CD4-positive, alpha-beta T cell treated with Interleukin-15 for 4 hours (primary cell): ENCODE measurements at places on chromosomes 2 and 18.

DNA sequence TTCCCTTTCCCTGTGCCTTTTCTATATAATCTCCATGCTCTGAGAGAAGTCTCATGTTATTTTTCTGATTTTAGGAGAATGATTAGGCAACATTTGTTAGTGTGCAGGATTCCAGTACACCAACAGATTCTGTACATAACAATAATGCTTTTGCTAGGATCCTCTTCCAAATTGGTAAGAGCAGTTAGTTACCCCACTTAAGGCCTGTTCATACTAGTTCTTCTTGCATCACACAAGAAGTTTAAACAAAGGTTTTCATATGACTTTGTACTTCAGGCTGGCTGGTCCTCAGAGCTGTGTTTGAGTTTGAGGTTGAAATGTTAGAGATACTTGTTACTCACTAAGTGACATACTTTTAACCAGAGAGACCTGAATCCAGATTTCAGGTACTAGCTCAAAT, 686.9 kb upstream of the NRXN1 start:
- no peak for DNase-seq

DNA sequence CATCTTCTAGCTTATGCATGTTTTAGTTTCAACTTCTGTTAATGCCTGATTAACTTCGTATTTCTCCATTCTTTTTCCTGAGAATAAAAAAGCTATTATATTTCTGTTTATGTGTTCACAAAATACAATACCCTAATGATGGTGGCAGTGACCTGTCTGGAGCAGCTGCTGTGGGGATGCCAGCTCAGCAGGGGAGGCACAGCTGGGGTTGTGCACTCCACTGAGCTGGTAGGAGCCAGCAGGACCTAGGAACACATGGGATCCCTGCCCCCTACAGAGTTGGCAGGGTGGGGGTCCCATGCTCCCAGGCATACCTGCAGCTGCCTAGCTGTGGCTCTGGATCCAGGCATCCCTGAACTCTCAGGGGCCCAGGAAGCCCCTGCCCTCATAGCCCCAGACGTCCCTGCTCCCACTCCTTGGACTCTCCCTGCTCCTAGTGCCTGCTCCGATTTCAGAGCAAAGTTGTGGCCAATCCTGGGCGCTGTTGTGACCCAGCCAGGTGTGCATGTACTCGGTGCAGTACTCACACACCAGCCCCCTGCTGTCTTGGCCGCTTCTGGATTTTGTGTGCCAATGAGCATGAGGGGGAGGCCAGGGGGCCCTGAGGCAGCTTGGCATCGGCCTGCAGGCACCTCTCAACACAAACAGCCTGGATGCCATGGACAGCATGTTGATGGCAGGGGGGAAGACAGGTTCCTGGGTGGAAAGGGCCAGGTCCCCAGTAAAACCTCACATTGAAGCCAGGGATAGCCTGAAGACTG, 546.0 kb downstream of the ZNF804A start:
- DNase-seq, result no peak

DNA sequence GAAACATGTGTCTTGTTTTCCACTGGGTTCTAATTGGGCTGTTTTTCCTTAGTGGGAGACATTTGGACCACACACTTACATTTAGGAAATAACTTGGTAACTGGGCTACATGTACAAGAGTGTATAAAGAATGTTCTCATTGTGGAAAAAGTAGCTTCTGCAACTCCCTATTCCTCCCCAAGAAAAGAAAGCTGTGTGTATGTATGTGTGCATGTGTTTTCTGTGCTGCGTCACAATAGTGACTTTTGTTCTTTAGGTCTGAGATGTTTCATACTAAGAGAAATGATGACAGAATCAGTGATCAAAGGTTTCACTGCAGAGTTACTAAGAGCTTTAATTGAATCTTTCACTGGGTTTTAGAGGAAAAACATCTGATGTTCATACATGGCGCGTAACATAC, 82.7 kb downstream of the TANC1 start:
- no peak for DNase-seq

DNA sequence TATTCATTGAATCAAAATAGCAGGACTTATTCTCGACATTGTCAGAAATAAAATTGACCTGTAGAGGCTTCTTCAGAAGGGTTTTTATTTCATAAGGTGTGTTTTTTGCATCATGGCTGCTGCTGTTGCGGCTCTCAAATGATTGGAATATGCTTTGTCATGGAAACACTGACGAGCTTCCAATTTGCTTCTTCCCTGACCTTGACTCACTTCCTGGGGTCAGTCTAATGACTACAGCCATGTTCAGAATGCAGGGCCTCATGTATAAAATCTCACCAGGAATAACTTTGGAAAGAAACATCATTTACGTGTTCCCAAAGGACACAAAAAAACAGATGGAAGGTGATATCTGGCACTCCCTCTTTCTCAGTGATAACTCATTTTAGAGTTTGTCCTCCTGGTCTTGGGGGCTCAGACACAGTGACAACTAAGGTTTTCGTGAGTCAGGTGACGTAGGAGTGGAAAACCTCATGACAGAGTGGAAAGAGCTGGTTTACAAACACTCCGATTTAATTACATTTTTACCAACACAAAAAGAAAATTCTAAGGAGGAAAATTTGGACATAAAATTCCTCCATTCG, 467.0 kb upstream of the RAB12 start:
- DNase-seq, result no peak

DNA sequence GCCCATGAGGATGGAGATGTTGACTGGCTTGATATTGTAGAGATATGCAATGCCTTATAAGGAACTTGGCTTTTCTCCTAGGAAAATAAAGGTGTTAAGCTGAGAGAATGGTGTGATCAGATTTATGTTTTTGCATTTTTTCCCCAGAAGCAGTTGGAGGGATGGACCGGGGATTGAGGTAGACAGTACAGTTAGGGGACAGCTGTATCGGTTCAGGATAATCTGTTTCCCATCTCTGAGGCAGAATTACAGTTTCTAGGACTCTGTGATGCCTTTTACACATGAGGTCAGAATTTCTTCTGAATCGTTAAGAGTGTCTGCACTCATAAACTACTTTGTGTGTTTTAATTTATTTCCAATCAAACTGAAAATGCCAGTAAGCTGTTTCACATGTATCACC, 261.5 kb downstream of the CYRIA start:
- no peak for DNase-seq

- no peak for DNase-seq
Measured at GRCh38 chr2:224910574-224910925, 131.7 kb downstream of the DOCK10 start.

- DNase-seq, result no peak
Measured at GRCh38 chr18:427005-427404, 73.5 kb downstream of the COLEC12 start.

DNA sequence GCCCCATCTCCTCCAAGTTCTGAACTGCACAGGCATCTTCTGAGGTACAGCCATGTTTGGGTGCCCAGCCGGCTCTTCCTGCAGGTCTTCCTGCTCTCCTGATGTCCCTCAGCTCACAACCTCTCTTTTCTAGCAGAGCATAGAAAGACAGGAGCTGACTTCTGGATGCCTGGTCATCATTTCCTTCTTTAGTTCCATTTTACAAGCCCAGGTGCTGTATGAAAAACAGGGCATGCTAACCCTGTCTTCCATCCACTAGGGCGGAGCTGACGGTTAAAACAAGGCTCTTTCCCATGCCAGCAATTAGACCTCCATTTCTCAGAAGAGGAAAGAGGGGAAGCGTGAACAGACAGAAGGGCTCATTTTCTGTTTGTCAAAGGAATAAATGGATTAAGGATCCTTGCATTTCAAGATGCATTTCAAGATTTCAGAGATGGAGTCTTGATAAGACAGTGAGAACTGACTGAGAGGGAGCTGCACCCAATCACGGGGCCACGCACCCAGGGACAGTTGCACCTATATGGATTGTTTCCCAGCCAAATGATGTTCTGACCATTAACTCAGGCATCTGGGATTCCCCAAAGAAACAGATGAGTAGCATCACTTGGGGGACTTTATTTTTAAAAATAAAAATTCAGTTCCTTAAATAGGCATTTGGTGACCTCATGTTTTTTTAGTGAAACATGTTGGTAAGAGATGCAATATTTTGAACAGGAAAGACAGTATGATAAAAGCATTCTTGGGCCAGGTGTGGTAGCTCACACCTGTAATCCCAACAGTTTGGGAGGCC, 45.8 kb upstream of the EML6 start:
- no peak for DNase-seq

- DNase-seq, result no peak
Measured at GRCh38 chr2:187009483-187010239, 160.7 kb upstream of the ZSWIM2 start.

GRCh38 chr2:161159456-161160225, 587 bp upstream of the TANK start:
- DNase-seq, result no peak

DNA sequence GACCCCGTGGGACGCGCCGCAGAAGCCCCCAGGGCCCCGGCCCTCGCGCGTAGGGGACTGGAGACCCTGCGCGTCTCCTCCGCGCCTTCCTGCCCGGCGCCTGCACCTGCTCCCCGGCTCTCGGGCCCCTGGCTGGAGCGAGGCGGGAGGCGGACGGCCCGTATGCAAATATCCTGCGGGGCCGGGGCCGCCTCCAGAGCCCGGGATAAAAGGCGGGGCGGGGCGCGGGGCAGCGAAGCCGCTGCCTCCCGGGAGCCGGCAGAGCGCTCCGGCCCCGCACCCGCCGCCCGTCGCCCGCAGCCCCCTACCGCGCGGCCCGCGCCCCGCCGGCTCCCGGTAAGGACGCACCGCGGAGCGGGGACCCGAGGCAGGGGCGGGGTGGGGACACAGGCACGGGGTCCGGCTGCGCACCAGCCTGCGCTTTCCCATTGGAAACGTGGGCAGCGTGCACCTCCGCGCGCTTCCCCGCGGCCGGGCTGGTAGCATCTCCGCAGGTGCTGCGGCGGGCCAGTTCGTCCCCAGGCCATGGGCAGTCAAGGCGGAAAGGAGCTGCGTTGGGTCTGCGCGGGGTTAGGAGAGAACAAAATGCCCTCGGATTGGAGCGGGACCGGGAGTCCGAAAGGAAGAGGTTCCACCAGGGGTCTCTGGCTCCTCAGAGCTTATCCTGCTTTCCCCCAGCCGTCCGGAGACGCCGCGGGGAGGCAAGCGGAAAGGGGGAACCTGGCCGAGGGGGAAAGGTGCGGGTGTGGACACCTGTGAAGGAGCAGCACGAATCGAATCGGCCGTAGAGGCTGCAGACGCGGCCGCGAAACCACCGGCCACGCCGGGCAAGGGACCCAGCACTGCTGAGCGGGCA, at the start of gene ATP6V1C2:
ATP6V1C2 (plus strand) TSS at position 235 of the 856 bp plus-strand sequence. CDS start 1,220 bp downstream, outside the sequence.
- no peak for DNase-seq

- DNase-seq, result no peak
Measured at GRCh38 chr2:95525294-95526035, 40.9 kb upstream of the TRIM43B start.

GRCh38 chr2:28101892-28102291, 211.4 kb downstream of the BABAM2 start:
- no peak for DNase-seq

DNA sequence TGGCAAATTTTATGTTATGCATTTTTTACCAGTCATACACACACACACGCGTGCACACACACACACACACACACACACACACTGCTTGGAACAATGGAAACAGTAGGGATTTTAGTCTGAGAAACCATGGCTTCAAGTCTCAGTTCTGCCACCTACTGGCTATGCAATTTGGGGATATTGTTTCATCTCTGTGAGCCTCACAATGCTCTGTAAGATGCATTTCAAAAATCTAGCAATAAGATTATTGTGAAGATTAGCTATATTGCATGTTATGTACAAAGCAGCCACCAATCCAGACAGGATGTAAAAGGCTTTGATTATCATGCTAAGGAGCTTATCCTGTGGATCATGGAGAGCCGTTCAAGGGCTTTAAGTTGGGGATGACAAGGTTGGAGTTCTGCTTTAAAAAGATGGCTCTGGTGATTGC, 401.4 kb downstream of the NBAS start:
- no peak for DNase-seq

GRCh38 chr2:208153156-208153555, 7.2 kb upstream of the CRYGB start:
- DNase-seq, result no peak

GRCh38 chr2:190235101-190235500, 84.5 kb downstream of the HIBCH start:
- DNase-seq, result no peak

- no peak for DNase-seq
Measured at GRCh38 chr18:65994302-65994701, 243.5 kb downstream of the CDH7 start.
